ENCODE measurements at places on chromosomes 2 and 18. TPM values are rescaled to one million over a fixed set of nuclear protein-coding genes. Genes with fewer than 3 reads are reported as not detected.
A peak's percentile ranks its signal among the peaks of the same experiment; 100 is the strongest.

The BUB1 gene
- total RNA-seq: 2.4 TPM

The FAM210A gene
- total RNA-seq: 9.1 TPM

The PLEKHH2 gene
- 1.7 TPM for total RNA-seq

The CYTIP gene
- 425 TPM for total RNA-seq

The SCYGR3 gene
- not detected for total RNA-seq

The COLEC11 gene
- total RNA-seq: not detected

The FIGN gene
- total RNA-seq: not detected

The STK11IP gene
- 31.5 TPM for total RNA-seq

The ROCK1 gene
- 94.7 TPM for total RNA-seq

GRCh38 chr2:127256381-127256780 is 36.3 kb upstream of the CYP27C1 start:
- no peak for DNase-seq

DNA sequence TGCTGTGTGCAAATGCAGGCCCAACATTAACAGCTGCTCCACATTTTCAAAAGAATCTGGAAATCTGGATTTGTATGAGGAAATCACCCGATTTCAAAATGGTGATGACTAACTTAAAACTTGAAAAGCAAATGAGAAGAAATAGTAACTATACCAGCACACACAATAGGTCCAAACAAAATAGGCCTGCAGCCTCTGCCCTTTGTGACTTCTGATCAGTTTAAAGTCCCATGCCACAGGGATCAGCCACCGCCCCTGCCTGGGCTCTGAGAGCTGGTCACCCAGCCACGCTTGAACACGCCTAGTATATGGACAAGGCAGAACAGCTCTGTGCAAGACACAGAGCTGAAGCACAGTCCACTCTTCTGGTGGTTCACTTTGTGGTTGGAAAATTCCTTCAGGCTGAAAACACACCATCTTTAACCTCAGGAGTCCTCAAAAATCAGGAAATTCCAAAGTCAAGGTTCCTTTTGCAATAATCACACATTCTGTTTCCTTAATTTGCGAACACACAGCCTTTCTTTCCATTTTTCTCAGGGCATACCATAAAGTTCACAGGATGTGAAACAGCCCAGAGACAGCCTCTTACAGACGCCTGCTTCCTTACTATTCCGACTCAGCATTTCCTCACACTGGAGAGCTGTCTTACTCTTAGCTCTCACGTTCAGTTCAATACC is 150.1 kb upstream of the RIOK3 start:
- no peak for DNase-seq

- DNase-seq: no peak
These were observed 526.7 kb downstream of the RIT2 start for GRCh38 chr18:42588786-42589185.

DNA sequence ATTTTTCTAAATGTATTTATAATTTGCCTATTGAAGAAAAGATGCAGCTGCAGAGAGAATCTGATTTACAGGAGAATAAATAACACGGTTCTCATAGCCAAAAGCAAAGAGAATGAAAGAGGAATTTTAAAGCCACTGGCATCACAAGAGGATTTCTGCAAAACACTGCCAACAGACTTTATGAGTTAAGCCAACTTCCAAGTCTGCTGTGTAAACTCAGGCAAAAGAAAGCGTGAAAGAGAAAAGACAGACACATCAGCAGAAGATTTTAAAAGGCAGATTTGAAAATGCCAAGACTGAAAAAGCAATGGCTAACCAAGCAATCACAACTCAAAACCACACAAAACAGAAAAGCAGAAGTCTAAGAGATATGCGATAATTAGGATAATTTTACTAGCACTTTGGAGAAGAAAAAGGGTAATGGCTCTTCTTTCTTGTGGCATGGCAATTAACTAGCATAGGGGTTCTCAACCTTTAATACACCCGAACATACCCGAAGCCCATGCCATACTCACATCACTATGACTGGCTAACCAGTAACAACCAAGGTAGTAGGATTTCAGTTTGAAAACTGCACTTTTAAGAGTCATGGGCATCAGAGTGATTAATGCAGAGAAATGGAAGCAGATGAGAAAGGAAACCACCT is 4.9 kb downstream of the DARS1 start:
- DNase-seq: no peak

- DNase-seq: no peak
These were observed 3.7 kb upstream of the SIX3 start for GRCh38 chr2:44937688-44938240.

DNA sequence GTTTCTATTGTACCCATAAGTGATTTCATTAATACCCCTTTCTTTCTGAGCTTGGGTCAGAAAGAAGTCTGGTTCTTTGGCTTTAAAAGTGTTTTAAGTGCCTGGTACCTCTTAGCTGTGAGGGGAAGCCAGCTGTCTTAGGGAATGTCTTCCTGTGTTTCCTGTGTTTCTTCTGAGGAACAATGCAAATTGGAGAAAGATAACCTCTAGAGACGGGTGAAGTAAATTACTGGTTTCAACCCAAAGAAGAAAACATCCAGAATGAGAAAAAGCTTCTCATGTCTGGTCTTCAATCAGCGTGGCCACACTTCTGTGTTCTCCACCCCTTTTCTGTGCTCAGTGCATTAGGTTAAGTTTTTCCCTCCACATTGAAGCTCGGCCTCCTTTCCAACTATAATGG is 10.2 kb upstream of the CHN1 start:
- no peak for DNase-seq

DNA sequence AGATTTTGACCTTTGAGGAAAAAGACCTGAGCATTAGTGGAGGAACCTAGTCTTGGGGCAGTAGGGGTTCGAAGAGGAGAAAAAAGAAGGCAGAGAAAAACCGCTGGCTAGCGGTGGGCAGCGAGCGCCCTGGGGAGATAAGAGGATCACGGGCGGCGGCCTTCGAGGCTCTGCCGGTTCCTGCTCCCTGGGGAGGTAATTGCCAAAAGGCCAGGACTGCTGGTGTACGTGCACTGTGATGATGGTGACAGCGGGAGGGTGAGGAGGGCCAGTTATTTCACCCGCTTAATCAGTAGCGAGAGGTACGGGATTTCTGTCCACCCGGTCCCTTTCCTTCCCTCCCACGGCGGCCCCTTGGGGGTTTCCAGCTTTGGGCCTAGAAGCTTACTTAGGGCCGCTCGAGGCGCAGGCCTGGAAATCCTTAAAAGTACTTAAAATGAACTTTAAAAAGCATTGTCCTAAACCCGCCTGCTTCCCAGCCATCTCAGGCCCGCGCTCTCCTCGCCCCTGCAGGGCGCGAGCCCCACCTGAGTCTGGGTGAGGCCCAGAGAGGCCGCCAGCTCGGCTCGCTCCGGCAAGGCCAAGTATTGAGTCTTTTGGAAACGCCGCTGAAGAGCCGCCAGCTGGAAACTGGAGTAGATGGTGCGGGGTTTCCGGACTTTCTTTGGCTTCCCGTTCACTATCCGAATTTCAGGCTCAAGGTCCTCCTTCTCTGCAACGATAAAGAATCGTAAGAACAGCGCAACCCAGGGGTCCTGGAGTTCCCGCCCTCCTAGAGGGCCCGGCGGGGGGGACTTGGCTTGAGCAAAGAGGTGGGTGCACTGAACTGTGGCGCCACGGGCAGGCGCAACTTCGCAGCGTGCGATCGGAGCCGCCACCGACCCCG is 1.5 kb downstream of the DLX2 start:
- peak; percentile 55 for DNase-seq

- DNase-seq: no peak
These were observed 20.6 kb downstream of the MPPE1 start for GRCh38 chr18:11887328-11888128.

DNA sequence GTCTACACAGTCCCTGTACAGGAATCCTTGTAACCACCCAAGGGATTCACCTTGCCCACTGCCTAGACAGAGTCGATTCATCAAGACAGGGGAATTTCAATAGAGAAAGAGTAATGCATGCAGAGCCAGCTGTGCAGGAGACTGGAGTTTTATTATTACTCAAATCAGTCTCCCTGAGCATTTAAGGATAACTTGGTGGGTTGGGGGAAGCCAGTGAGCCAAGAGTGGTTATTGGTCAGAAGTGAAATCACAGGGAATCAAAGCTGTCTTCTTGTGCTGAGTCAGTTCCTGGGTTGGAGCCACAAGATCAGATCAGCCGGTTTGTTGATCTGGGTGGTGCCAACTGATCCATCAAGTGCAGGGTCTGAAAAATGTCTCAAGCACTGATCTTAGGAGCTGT is 17.8 kb upstream of the FAM98A start:
- no peak for DNase-seq

DNA sequence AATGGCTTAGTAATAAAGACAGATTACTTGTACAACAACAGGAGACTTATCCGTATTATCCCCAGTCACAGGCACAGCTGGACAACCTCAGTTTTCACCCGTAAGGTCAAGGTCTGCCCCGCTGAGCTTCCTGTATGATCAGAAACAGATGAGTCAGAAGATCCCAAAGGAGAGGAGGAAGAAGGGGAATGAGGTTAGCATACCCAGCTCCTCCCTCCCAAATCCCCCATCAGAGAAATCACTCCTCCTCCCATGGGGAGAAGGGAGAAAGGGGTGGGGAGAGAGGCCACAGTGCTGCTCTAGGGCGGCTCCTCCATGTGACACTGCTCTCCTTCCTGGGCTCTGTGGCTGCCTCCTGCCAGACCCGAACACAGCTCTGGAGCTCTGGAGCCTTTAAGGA is 53.8 kb upstream of the SPTBN1 start:
- DNase-seq: no peak

DNA sequence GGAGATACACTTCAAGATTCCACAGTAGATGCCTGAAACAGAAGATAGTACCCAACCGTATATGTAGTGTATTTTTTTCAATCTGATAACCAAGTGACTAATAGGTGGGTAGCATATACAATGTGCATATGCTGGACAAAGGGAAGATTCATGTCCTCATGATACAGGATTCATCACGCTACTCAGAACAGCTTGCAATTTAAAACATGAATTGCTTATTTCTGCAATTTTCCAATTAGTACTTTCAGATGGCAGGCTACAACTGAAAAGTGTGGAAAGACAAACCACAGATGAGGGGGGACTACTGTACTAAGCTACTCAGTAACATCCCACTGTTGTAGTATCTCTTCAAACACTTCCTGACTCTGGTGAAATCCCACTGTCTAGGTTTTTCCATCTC is 3.7 kb downstream of the IER3IP1 start:
- DNase-seq: no peak

- no peak for DNase-seq
These were observed 510.3 kb downstream of the RNF144A start for GRCh38 chr2:7427293-7428060.

GRCh38 chr18:26383454-26384270 is 157.4 kb downstream of the TAF4B start:
- no peak for DNase-seq

DNA sequence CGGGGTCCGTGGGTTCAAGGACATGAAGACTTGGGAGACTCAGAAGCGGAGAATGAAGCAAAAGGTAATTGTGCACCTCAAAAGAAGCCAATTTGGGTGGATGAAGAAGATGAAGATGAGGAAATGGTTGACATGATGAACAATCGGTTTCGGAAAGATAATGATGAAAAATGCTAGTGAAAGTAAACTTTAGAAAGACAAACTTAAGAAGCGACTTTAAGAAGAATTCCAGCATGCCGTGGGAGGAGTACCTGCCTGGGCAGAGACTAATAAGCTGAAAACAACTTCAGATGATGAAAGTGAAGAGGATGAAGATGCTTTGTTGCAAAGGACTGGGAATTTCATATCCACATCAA is 43.5 kb downstream of the PSTPIP2 start:
- DNase-seq: no peak

GRCh38 chr2:209582281-209582680 is 158.4 kb downstream of the MAP2 start:
- DNase-seq: no peak

- no peak for DNase-seq
These were observed 397.8 kb upstream of the CHST9 start for GRCh38 chr18:27582760-27583412.

DNA sequence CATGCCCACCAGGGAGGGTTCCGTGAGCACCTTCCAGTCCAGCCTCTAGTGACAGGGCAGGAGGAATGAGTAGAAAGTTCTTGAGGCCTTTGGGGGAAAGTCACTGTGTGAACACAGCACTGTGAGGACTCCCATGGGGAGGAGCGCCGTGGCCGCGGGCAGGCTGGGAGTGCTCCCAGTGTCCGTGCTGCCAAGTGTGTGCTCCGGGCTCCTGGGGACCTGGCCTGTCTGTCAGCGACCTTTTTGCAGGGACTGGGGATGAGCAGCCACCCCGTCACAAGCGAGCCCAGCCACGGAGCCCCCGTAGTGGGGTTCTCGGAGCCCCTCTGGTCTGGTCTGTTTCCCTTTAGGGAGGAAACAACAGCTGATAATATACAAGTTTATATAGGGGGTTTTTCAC is 36.8 kb downstream of the PDIA6 start:
- no peak for DNase-seq

DNA sequence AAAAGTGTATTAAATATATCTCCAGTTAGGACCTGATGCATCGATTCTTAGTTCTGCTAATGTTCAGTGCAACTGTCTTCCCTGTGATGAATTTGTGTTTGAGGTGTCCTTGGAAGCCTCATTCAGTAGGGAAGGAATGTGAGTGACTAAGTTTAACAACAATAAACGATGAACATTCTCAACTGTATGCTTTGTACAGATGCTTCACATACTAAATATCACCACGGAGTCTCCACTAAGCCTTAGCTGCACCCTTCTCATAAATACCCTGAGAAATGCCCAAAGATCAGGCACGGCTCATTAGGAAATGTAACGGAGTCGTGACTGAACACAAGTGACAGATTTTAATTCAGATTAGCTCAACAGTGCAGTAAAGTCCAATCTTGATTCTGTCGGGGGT is 24.4 kb upstream of the AGFG1 start:
- DNase-seq: no peak

DNA sequence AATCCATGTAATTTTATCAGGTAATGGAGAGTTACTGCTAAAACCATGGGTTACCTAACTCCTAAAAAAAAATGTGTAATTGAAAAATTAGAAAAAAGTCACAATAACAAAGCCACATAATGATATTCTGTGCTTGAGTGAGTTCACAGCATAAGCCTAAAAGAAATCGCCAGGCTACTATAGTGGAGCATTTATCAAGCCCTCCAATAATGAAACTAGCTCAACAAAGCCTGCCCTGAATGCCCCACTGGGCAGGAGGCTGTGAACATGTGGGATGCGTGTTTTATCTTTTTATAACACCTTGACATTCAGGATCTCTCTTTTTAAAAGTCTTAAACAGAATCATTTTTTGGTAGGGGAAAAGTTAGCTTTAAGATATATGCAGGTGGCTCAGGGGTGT is 86.3 kb downstream of the KCTD18 start:
- DNase-seq: no peak

- no peak for DNase-seq
These were observed 28.2 kb upstream of the NFATC1 start for GRCh38 chr18:79367480-79367879.

DNA sequence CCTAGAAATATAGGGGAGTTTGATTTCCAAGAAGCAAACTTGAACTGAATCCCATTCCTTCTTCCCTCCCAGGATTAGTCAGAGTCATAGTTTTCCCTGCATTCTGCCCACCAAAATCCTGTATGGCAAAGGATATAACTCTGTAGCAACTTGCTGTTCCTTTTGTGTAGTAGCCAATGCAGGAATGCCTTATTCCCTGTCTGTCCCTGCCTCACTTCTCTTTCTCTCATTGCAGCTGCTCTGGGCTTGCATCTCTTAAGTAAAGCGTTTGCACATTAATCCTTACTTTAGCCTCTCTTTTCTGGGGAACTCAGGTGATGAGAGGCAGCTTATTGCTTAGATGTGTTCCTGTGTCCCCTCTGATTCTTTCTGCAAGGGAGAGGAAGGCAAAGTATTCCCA is 333.1 kb upstream of the VWC2L start:
- no peak for DNase-seq

- no peak for DNase-seq
These were observed 21.5 kb upstream of the CAB39 start for GRCh38 chr2:230691005-230691647.

- DNase-seq: no peak
These were observed 5.3 kb upstream of the KRCC1 start for GRCh38 chr2:88060907-88061275.
